NCI-H1436 (cell line): ENCODE measurements at places on chromosomes 12 and 14.

GRCh38 chr12:118884226-118884625 lies 97.1 kb upstream of the SRRM4 start:
- no peak for DNase-seq

DNA sequence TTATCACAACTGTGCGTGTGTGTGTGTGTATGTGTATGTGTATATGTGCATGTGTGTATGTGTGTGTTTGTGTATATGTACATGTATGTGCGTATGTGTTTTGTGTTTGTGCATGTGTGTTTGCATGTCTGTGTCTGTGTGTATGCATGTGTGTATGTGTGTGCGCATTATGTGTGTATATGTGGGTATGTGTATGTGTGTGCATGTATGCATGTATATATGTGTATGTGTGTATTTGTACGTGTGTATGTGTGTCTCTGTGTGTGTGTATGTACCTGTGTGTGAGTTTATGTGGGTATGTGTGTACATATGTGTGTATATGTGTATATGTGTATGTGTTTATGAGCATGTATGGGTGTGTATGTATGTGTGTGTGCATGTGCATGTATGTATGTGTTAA lies 37.6 kb upstream of the PIWIL1 start:
- no peak for DNase-seq

- no peak for DNase-seq
Observed at GRCh38 chr12:8907513-8907912, 6.8 kb upstream of the PHC1 start.

DNA sequence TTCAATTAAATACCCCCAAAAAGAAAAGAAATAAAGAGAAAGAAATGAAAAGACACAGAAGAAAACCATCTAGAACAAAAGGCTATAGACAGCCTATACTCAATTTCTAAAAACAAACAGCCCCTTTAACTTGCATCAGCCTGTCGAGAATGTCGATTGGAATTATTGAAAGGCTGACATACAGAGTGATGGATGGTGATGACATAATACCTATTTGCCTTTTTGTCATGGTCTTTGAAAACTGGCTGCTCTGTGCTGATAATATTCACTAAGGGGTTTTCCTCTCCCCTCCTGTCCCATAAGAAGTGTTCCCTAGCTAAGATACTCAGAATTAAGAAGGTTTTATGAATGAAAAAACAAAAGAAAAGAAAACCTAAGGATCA lies 393.7 kb downstream of the SOX5 start:
- peak; percentile 11 for DNase-seq

- DNase-seq: no peak
Observed at GRCh38 chr12:21773263-21773741, 1.2 kb downstream of the KCNJ8 start.

DNA sequence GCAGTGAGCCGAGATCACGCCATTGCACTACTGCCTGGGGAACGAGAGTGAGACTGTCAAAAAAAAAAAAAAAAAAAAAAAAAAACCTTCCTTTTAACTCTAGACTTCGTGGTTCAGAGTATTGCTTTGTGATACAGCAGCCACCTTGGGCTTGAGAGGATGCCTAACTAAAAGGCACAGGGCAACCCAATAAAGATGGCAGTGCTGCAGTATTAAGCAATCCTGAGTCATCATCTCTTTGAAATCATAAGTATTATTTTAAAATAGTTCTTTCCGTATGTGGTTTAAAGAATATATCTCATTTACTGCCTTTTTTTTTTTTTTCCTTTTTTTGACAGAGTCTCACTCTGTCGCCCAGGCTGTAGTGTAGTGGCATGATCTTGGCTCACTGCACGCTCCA lies 116.1 kb downstream of the PLEKHA5 start:
- no peak for DNase-seq

GRCh38 chr12:32504591-32504990 lies 105.2 kb downstream of the FGD4 start:
- no peak for DNase-seq

DNA sequence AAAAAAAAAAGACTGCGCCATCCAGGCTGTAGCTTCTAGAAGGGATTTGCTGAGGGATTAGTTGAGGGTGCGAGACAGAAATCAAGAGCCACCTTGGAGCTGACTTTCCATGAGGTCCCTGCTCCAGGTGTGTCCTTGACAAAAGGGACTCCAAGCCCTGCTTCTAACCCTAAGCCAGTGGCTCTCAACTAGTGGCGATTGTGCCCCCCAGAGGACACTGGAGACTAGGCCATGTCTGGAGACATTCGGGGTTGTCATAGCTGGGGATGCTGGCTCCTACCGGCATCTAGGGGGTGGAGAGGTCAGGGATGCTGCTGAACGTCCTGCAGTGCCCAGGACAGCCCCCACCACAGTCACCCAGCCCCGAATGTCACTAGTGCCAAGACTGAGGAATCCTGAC lies 40.6 kb downstream of the SPRING1 start:
- peak; percentile 13 for DNase-seq

DNA sequence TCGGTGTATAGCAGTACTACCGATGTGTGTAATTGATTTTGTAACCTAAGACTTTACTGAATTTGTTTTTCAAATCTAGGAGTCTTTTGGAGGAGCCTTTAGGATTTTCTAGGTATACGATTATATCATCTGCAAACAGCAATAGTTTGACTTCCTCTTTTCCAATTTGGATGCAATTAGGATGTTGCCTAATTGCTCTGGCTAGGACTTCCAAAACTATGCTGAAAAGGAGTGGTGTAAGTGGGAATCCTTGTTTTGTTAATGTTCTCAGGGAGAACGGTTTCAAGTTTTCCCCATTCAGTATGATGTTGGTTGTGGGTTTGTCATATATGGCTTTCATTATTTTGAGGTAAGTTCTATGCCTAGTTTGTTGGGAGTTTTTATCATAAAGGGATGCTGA lies 171.6 kb upstream of the PDE3A start:
- DNase-seq: no peak

DNA sequence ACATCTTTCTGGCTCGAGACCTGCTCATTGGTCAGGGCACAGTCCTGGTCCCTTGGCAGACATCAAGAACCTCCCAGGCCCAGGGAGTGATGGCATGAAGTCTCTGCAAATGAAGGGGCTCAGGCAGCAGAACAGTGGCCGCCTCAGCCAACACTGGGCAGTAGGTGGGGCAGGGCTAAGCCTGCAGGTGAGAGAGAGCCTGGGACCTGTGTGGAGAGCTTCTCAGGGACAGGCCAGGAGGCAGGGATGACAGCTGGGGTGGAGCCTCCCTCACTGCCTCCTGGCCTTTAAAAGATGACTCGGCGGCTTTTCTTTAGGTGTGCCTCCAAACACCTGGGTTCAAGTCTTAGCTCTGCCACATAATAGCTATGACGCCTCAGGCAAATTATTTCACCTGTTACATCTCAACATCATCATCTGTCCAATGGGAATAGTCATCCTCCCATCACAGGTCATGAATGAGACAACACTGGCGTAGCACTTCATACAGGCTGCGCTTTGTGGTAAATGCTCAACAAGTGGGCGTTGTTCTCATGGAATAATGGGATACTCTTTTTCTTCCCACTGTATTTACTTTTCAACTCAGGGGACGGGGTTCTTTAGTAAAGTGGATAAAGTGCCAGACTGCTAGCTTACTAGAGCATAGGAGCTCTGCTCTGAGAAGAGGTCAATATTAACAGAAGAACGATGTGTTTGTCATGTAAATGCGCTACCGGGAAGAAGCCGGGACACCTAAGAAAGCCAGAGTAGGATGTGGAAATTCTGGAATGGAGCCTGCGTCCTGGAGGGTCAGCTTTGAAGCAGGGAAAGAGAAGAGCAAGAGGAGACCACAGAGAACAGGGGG lies 277.4 kb downstream of the FOXN3 start:
- peak; percentile 48 for DNase-seq

DNA sequence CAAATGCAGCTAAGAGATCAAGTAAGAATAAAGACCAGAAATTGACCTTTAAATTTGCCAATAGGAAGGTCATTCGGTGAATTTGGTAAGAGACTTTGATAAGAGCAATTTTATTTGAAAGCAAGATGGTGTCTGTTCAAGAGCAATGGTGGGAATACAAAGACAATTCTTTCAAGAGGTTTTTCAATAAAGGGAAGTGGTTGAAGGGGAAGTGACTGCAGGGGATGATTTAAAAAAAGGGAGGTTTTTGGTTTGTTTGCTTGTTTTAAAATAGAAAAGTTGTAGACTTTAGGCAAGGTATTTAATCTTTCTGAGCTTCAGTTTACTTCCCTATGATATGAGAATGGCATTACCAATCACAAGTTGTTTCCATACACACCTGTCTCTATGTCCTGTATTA lies 4.3 kb upstream of the APPL2 start:
- DNase-seq: no peak

DNA sequence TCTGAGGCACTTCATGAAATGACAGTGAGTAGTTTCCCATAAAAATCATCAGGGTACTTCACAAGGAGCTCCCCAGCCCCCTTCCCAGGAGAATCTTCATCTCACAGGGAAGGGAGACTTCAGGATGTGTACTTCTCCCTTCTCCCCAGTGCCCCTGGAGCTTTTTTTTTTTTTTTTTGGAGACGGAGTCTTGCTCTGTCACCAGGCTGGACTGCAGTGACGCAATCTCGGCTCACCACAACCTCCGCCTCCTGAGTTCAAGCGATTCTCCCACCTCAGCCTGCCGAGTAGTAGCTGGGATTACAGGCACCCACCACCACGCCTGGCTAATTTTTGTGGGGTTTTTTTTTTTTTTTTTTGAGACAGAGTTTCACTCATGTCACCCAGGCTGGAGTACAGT lies 10.4 kb downstream of the ITPK1 start:
- DNase-seq: no peak

DNA sequence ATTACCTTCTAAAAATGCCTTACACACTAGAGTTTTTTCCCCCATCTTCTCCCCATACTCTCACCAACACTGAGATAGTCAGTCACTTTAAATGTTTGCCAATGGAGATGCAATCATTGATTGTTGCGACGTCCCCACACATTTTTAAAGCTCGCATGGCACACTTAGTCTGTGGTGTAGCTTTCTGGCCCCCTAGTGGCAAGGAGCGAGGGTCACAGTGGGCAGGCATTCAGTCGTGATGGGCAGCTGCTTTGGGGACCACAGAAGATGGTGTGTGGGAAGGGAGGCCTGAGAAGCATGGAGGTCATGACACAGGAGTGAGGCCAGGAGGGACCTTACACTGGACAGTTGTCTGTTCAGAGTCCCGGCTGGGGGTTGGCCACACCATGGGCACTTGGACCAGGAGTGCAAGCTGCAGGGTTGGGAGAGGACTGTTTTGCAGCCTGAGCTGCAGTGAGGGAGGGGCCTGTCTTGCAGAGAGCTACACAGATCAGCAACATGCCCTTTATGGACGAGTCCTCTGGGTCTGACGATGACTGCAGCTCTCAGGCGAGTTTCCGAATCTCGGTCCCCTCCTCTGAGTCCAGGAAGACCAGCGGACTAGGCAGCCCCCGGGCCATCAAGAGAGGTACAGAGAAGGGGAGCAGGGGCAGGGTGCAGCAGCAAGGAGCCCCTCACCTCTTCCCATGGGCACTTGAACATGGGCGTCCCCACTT lies 28.6 kb downstream of the PIGH start:
- DNase-seq: peak; percentile 11

GRCh38 chr12:78645956-78646355 lies 218.6 kb upstream of the SYT1 start:
- no peak for DNase-seq

DNA sequence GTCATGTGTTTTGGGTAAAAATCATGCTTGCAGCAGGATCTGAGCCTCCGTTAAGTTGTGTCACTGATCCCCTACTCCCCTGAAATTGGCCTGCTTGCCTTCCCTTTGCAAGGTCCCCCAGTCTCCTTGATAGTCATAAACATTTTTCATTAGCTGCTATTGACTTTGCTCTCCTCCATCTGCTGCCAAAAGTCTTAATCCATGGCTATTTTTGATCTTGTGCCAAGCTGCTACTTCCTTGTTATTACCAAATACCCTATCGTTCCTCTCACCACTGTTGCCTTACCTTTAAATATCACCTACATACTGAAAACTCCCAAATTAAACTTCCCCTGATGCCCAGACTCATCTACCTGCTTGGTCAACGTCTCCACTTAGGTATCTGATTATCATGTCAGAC lies 148.3 kb downstream of the PHLDA1 start:
- DNase-seq: no peak

- DNase-seq: no peak
Observed at GRCh38 chr14:99441157-99441870, 39.3 kb downstream of the SETD3 start.

GRCh38 chr12:116599285-116600136 lies 40.3 kb downstream of the MAP1LC3B2 start:
- DNase-seq: peak; percentile 6

GRCh38 chr12:107635139-107635538 lies 50.5 kb upstream of the PWP1 start:
- no peak for DNase-seq

DNA sequence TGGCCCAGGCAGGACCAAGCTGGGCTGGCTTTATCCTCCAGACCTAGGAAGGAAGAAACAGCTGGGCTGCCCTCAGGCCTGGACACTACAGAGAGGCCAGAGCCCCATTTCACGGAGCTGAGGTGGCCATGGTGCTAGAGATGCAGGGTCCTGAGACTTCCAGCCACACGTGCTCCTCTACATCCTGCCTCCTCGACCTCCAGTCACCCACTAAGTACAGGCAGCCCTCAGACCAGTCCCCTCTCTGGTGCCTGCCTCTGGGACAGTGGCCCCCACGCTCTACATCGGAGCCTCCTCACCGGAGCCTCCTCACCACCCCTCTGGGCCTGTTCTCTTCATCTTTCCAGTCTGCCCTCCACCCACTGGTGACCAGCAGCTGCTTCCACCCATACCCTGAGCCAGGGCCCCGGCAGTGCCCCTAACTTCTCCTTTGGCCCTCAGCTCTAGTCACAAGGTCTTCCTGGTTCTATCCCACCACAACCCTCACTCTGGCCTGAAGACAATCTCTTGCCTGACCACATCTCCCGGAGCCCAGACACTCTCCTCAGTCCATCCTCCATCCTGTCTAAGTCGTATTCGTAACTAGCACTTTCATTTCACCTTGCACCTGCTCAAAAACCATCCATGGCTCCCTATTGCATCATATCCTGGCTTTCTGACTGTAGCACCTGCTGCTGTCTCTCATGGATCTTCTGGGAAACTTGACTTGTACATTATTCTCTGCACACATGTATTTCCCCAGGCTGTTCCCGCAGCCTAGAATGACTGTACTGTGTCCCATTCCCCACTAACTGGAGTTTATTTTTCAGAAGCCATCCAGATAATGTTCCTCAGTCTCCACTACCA lies 43.9 kb downstream of the DIO3 start:
- no peak for DNase-seq

GRCh38 chr12:32362892-32363291 lies 36.5 kb upstream of the FGD4 start:
- no peak for DNase-seq

- DNase-seq: no peak
Observed at GRCh38 chr14:104360501-104360900, 219.1 kb upstream of the C14orf180 start.

- DNase-seq: no peak
Observed at GRCh38 chr12:124831590-124831989, 32.1 kb downstream of the SCARB1 start.

- DNase-seq: no peak
Observed at GRCh38 chr14:62528296-62528695, 517.0 kb downstream of the KCNH5 start.
